ENCODE measurements at places on chromosomes 2 and 18. TPM values are rescaled to one million over a fixed set of nuclear protein-coding genes. Genes with fewer than 3 reads are reported as not detected.
A peak's percentile ranks its signal among the peaks of the same experiment; 100 is the strongest.

CIAO1 gene
- total RNA-seq: 169 TPM

TRIB2 gene
- total RNA-seq: 31.2 TPM

VIL1 gene
- not detected for total RNA-seq

MYL12A gene
- total RNA-seq: 702 TPM

PTPRN gene
- 1.0 TPM for total RNA-seq

HOXD12 gene
- not detected for total RNA-seq

RASGRP3 gene
- total RNA-seq: 12.1 TPM

ALPG gene
- not detected for total RNA-seq

KLHL14 gene
- not detected for total RNA-seq

ERFE gene
- not detected for total RNA-seq

DNA sequence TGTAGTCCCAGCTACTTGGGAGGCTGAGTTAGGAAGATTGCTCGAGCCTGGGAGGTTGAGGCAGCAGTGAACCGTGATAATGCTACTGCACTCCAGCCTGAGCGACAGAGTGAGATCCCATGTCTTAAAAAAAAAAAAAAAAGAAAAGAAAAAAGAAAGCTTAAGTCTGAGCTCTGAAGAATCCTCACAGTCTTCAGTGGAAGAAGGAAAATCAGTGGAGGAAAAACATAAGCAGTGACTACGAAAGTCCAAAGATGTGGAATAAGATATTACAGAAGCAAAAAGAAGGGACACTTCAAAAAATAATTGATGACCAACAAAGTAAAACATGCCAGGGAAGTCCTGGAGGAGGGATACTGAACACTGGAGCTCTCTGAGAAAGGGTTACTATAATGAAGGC is 2.8 kb upstream of the PCGF1 start:
- H3K27me3 ChIP-seq: peaks cover 40% of the 10 kb centered on the region
- peaks cover under 1% of the 10 kb centered on the region for H3K36me3 ChIP-seq
- peaks cover 35% of the 10 kb centered on the region for H3K4me1 ChIP-seq
- no peak overlapping the region for H3K4me3 ChIP-seq

GRCh38 chr2:170770008-170770605 is at the start of gene ERICH2:
Gene ERICH2, plus strand, starts transcription at chr2:170770378. Its CDS starts 304 bp downstream, at chr2:170770682.
- DNase-seq: peak; percentile 82
- peak within 1 kb of the TSS; percentile 76 for H3K4me3 ChIP-seq
- no peaks in the 10 kb centered on the region for H3K27me3 ChIP-seq

GRCh38 chr2:181203412-181203811 is 223.0 kb downstream of the UBE2E3 start:
- no peak overlapping the region for H3K4me3 ChIP-seq
- H3K27me3 ChIP-seq: no peaks in the 10 kb centered on the region
- H3K4me1 ChIP-seq: no peaks in the 10 kb centered on the region
- no peak for DNase-seq
- no peak overlapping the region for H3K27ac ChIP-seq
- H3K36me3 ChIP-seq: no peaks in the 10 kb centered on the region

DNA sequence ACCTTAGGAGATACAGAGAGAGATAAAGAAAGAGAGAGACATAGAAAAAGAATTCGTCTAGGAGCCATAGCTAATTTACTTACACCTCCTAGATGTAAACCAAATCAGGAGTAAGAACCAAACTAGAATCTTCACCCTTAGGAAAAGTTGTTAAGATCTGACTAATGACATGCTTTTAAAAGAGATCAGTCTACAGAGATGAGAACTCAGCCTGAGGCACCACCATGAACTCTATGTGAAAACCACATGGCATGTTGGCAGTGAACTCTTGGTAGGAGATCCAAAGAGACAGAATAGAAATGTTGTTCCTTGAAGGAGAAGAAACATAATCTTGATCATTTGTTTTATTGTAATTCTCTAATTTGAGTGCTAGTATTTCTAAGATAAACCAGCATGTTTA is 585.4 kb upstream of the ID2 start:
- H3K4me3 ChIP-seq: no peak overlapping the region
- no peak overlapping the region for H3K27ac ChIP-seq
- no peaks in the 10 kb centered on the region for H3K4me1 ChIP-seq
- DNase-seq: no peak

DNA sequence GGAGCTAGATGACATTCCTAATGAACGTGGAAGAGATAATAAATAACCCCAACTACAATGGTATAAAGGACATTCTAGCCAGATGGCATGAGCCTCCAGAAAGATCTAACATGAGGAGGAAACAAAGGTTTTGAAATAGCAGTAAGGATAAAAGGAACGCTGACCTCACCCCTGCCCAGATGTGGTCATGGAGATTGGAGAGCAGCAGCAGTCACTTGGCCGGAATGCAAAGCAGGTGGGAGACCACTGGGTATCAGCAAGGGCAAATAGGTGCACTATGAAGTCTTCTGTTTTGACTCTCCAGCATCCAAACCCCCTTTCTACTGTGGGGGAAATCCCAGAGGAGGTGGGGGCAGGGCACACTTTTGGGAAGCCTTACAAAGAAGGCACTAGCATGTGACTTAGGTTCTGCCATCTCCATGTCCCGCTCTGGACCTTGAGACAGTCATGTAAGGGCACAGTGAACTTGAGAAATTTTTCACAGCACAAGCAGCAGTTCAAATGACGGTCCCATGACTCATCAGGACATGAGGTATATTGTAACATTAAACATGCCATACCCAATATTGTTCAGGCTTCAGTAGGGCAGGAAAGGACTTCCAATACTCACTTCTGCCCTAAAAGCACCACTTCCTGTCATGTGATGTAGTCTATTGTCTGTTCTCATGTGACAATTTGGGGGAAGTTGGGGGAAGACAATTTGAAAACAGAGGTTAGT is 55.2 kb downstream of the METTL4 start:
- no peak for DNase-seq
- peak overlapping the region; percentile 6 for H3K27ac ChIP-seq
- H3K27me3 ChIP-seq: no peaks in the 10 kb centered on the region

GRCh38 chr2:112731479-112731878 is 10.7 kb downstream of the NT5DC4 start:
- DNase-seq: no peak
- no peaks in the 10 kb centered on the region for H3K27me3 ChIP-seq
- no peak overlapping the region for H3K27ac ChIP-seq
- H3K4me3 ChIP-seq: no peak overlapping the region
- H3K4me1 ChIP-seq: peaks cover 17% of the 10 kb centered on the region

GRCh38 chr2:188199716-188200128 is 92.0 kb upstream of the GULP1 start:
- no peaks in the 10 kb centered on the region for H3K36me3 ChIP-seq
- no peaks in the 10 kb centered on the region for H3K27me3 ChIP-seq
- no peak for DNase-seq
- H3K27ac ChIP-seq: no peak overlapping the region
- H3K4me1 ChIP-seq: no peaks in the 10 kb centered on the region

- DNase-seq: no peak
- no peaks in the 10 kb centered on the region for H3K27me3 ChIP-seq
- H3K27ac ChIP-seq: no peak overlapping the region
- H3K4me1 ChIP-seq: peaks cover 18% of the 10 kb centered on the region
- no peak overlapping the region for H3K4me3 ChIP-seq
Observed at GRCh38 chr2:28370354-28370753, 22.3 kb upstream of the FOSL2 start.

DNA sequence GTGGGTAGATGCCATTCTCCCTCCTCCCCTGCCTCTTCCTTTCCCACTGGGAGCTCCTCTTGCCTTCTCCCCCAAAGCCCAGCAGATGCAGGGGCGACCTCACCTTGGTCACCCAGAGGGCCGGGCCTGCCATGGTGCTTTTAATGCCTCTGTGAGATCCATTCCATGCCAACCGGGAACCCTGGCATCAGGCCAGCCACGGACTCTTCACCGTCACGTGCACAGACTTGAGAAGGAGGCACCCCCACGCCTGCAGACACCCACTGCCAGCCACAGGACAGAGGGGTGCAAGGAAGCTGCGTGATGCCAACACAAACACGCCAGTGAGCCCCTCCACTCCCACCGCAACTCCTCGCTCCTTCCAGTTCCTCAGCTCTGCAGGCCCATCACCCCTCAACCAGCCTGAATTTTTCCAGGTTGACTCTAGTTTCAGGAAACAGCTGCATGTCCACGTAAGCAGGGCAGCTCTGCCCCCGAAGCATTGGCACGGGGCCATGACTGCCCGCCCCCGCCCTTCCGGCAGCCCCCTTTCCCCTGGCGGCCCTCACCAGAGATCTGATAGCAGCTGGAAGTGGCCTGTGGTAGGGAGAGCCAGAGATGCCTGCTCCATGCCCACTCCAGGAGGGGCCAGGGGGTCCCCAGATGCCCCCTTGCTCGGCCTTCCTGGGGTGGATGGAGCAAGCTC is 50.8 kb downstream of the DNMT3A start:
- DNase-seq: no peak
- H3K27ac ChIP-seq: peak overlapping the region; percentile 26
- H3K27me3 ChIP-seq: no peaks in the 10 kb centered on the region
- H3K4me3 ChIP-seq: no peak overlapping the region

- H3K27me3 ChIP-seq: no peaks in the 10 kb centered on the region
- no peak for DNase-seq
- H3K27ac ChIP-seq: no peak overlapping the region
- no peak overlapping the region for H3K4me3 ChIP-seq
- no peaks in the 10 kb centered on the region for H3K4me1 ChIP-seq
- H3K36me3 ChIP-seq: no peaks in the 10 kb centered on the region
Observed at GRCh38 chr2:149894760-149895159, 307.2 kb upstream of the MMADHC start.

GRCh38 chr2:196046123-196046917 is 22.3 kb downstream of the DNAH7 start:
- no peak for DNase-seq
- H3K27me3 ChIP-seq: no peaks in the 10 kb centered on the region
- H3K27ac ChIP-seq: no peak overlapping the region

DNA sequence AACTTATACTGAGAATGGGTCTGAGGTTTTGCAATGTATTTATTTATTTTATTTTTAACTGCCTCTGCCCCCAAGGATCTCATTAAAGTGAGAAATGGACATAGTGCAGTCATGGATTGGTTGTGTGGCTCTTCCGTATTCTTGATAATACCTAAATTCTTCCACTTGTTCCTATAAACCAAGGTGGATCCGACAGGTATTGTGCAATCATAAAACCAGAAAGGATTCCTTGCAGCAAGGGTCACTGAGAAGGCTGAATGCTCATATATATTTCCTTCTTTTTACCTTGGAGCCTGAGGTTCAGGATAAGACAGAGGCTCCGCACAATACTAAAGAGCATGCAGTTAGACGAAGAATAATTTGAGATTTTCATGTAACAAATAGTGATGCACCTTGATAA is 826.0 kb upstream of the SOX11 start:
- H3K27me3 ChIP-seq: no peaks in the 10 kb centered on the region
- no peak overlapping the region for H3K4me3 ChIP-seq
- H3K27ac ChIP-seq: no peak overlapping the region

- no peak overlapping the region for H3K4me3 ChIP-seq
- no peak overlapping the region for H3K27ac ChIP-seq
- H3K27me3 ChIP-seq: no peaks in the 10 kb centered on the region
- no peaks in the 10 kb centered on the region for H3K36me3 ChIP-seq
- DNase-seq: no peak
- H3K4me1 ChIP-seq: no peaks in the 10 kb centered on the region
Observed at GRCh38 chr2:224938651-224939182, 103.6 kb downstream of the DOCK10 start.

GRCh38 chr18:36183033-36183432 is 4.3 kb upstream of the MOCOS start:
- no peak overlapping the region for H3K4me3 ChIP-seq
- H3K27me3 ChIP-seq: no peaks in the 10 kb centered on the region
- no peaks in the 10 kb centered on the region for H3K36me3 ChIP-seq

- no peak overlapping the region for H3K4me3 ChIP-seq
- H3K36me3 ChIP-seq: no peaks in the 10 kb centered on the region
- no peak overlapping the region for H3K27ac ChIP-seq
- no peak for DNase-seq
Observed at GRCh38 chr2:218982586-218983262, 2.3 kb downstream of the FEV start.

DNA sequence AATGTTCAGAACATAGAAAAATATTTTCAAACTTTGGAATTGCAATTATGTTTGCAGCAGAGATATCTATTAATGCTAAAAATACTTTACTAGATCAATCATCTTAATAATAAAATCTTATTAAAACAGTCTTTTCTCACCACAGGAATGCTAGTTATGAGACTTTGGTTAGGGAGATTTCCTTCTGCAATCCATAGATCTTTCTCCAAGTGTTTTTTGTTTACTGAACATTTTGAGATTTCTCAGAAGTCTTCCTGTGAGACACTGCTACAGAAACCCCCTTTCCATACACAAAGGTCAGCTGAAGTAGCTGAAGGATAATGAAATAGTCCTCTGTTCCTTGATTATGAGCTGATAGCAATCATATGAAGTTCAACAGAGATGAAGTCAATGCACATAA is 59.4 kb upstream of the RAPH1 start:
- no peak for DNase-seq
- H3K4me1 ChIP-seq: peaks cover 8% of the 10 kb centered on the region
- no peaks in the 10 kb centered on the region for H3K27me3 ChIP-seq
- no peak overlapping the region for H3K4me3 ChIP-seq
- no peak overlapping the region for H3K27ac ChIP-seq

- H3K36me3 ChIP-seq: no peaks in the 10 kb centered on the region
- H3K4me1 ChIP-seq: peaks cover 20% of the 10 kb centered on the region
- H3K27ac ChIP-seq: peak overlapping the region; percentile 35
- no peak for DNase-seq
Observed at GRCh38 chr2:69779258-69780001, 37.5 kb downstream of the ANXA4 start.

GRCh38 chr2:128376241-128377041 is 57.8 kb upstream of the HS6ST1 start:
- DNase-seq: no peak
- no peak overlapping the region for H3K4me3 ChIP-seq
- no peaks in the 10 kb centered on the region for H3K27me3 ChIP-seq
- H3K4me1 ChIP-seq: peaks cover 48% of the 10 kb centered on the region
- H3K27ac ChIP-seq: peak overlapping the region; percentile 74
- no peaks in the 10 kb centered on the region for H3K36me3 ChIP-seq

- H3K4me3 ChIP-seq: no peak overlapping the region
- no peak for DNase-seq
- no peak overlapping the region for H3K27ac ChIP-seq
- no peaks in the 10 kb centered on the region for H3K36me3 ChIP-seq
- H3K27me3 ChIP-seq: no peaks in the 10 kb centered on the region
Observed at GRCh38 chr18:61554946-61555361, 221.7 kb downstream of the CDH20 start.

GRCh38 chr18:24930971-24931370 is 421.0 kb downstream of the ZNF521 start:
- no peaks in the 10 kb centered on the region for H3K27me3 ChIP-seq
- no peaks in the 10 kb centered on the region for H3K36me3 ChIP-seq
- no peak for DNase-seq

Data from upper lobe of left lung (tissue), 6 donors.